Caudate nucleus (tissue), 63 donors: ENCODE measurements at places on chromosomes 5 and 9.

- DNase-seq = no peak
Observed at GRCh38 chr9:101063192-101063591, 34.7 kb downstream of the PLPPR1 start.

DNA sequence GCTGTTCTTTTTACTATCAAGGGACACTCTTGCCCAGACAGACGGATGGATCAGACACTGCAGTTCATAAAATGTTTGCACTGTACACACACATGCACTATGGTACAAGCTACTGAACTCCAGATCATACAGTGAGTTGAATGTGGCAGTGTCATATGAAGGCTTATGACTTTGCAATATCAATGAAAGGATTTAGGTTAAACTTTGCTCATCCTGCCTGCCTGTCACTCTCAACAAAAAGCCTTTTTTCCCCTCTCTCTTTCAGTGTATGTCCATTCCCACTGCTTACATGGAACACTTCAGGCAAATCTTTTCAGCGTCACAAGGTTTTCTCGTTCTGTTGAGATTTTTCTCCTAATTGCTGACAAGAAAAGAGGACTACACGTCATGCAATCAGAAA, 97.4 kb downstream of the BNC2 start:
- DNase-seq = no peak

- DNase-seq = no peak
Observed at GRCh38 chr5:145830594-145830993, 4.5 kb downstream of the PRELID2 start.

DNA sequence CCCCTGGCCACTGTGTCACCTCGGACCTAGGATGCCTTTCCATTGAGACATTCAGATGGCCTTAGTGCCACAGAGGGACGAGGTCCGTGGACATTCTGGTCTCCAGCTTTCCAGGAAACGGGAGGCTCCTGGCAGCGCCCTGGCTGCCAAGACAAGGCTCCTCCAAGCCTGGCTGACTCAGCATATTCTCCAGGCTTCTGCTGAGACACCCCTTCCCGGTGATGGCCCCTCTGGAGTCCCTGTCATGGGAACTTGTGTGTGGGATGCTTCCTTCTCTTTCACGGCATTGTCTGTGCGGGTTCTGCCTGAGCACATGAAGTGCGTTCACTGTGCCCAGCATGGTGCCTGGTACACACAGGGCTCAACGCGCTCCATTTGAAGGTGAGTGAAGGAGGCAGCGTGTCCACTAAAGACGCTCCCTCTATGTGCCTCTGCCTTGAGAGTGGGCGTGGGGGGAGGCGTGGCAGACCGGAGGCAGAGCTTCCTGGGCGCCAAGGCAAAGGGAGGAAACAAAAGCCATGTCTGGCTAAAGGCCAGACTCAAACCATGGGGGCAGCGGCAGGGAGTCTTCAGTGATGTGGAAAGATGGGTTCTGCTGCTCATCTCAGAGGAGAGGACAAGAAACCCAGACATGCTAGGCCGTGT, 46.4 kb upstream of the PRRC2B start:
- DNase-seq = no peak

DNA sequence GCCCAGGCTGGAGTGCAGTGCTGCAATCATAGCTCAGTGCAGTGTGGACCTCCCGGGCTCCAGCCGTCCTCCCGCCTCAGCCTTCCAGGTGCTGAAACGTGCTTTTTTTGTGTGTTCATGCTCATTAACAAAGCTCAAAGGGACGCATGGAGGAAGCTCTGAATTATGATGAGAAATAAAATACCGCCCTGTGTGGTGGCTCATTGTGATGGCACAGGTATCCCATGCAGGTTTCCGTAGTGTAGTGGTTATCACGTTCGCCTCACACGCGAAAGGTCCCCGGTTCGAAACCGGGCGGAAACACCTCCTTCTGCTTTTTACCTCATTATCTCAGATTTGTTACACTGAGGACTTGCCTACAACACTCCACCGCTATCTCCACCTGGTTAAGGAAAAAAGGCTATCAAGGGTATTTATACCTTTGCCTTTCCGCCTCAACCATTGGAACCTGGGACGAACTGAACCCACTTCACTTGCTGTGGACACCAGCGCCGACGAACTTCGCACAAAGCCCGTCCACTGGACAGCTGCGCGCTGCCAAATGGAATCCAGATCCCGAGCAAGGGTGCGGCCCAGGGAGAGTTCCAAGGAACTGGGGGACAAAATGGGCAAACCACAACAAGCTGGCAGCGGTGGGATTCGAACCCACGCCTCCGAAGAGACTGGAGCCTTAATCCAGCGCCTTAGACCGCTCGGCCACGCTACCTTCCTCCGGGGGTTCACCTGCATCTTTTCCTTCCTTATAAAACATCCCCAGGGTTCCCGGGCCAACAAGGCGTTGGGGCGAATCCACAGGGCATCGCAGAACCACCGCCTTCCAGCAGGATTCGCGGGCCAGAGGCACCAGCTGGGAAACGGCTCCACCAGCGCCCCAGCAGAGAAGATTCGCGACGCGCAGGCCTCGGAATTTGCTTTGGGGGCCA, 26.3 kb downstream of the OR2V2 start:
- DNase-seq = no peak

DNA sequence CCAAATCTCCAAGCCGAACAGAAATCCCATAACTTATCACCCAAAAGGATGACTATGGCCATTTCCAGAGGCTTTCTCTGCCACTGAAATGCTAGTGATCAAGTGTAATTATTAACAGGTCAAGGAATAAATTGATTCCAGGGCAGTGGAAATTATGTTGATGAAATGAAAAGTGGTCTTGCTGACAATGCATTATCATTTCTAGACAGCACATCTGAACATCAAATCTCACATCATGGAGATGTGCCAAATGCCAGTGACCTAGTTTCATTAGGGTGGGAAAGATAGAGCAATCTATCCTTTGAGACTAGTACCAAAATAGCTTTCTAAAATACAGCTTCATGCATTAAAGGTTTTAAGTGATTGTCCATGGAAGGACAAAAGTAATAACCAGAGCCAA, 86.1 kb downstream of the AUH start:
- no peak for DNase-seq

GRCh38 chr9:26399556-26399955, 493.0 kb downstream of the CAAP1 start:
- DNase-seq = no peak

- no peak for DNase-seq
Observed at GRCh38 chr5:129631961-129632360, 115.9 kb upstream of the MINAR2 start.
